ENCODE measurements at places on chromosomes 7 and 10.

DNA sequence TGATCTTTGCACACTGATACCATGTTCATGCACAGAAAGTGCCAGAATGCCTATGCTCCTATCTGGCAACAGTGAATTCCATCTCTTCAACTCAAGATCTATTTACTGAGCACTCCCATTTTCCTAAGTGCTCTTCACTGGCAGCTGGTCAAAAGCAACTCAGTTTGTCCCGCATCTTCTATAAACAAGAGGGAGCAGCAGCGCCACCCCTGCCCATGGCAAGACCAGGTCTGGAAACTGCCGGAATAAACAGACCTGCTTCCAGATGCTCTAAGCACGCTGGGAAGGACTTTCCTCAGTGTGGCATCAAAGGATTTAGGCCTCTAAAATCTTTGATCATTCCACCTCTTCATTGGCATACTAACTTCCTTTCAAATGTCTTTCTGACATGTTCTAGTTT is 104.4 kb upstream of the MACROH2A2 start:
- DNase-seq = no peak

- no peak for DNase-seq
These were observed 301.6 kb upstream of the HPS1 start for GRCh38 chr10:98748298-98748697.

GRCh38 chr10:88271761-88272543 is 311.2 kb downstream of the RNLS start:
- no peak for DNase-seq

- DNase-seq = no peak
These were observed 31.8 kb downstream of the SLC35B4 start for GRCh38 chr7:134284952-134285351.

DNA sequence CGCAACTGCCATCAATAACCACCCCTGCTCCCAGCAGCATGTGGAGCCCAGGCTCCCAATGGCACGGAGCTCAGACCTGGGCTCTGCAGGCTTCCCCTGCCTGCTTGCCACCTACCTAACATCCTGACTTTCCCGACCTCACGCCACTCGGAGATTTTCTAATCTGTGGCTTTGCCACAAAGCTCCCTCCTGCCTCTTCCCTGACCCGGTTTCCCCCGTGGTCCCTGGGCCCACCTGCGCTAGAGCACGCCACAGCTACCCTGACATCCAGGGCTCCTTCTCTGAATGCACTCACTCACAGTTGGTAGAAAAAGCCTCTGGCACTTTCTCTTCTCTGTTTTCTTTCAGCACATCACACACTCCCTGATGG is 20.0 kb downstream of the PITRM1 start:
- DNase-seq = no peak

GRCh38 chr10:84156768-84157167 is 16.8 kb upstream of the GPR15LG start:
- DNase-seq = no peak

DNA sequence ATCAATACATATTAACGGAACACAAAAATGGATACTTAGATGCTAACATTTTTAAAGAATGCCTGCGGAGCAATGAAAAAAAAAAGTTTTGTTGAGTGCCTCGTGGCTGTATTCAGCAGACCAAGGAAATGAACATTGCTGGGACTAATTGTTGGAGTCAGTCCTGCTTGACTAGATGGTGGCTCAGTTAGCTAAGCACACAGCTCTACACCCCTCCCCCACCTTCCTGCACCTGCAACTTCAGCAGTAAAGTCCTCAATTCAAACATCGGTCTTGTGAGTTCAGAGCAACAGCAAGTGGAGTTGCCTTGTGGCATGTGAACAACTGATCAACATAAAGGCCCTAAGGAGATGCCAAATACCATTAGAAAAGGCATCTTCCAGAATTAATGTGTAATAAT is 326.0 kb upstream of the NPSR1 start:
- no peak for DNase-seq

- no peak for DNase-seq
These were observed at the start of gene BRI3 for GRCh38 chr7:98280791-98281756. Gene BRI3, plus strand, starts transcription at chr7:98281686. Its CDS starts 110 bp downstream, at chr7:98281796.

GRCh38 chr10:52106899-52107298 is 207.2 kb upstream of the DKK1 start:
- DNase-seq = no peak

- DNase-seq = no peak
These were observed 251.6 kb downstream of the USP6NL start for GRCh38 chr10:11359869-11360268.

GRCh38 chr10:102900006-102900405 is 18.1 kb upstream of the CNNM2 start:
- no peak for DNase-seq

Measured in glomerular endothelial cell (primary cell).